SJCRH30 (cell line): ENCODE measurements at places on chromosomes 4 and X. TPM values are rescaled to one million over a fixed set of nuclear protein-coding genes. Genes with fewer than 3 reads are reported as not detected.

DNA sequence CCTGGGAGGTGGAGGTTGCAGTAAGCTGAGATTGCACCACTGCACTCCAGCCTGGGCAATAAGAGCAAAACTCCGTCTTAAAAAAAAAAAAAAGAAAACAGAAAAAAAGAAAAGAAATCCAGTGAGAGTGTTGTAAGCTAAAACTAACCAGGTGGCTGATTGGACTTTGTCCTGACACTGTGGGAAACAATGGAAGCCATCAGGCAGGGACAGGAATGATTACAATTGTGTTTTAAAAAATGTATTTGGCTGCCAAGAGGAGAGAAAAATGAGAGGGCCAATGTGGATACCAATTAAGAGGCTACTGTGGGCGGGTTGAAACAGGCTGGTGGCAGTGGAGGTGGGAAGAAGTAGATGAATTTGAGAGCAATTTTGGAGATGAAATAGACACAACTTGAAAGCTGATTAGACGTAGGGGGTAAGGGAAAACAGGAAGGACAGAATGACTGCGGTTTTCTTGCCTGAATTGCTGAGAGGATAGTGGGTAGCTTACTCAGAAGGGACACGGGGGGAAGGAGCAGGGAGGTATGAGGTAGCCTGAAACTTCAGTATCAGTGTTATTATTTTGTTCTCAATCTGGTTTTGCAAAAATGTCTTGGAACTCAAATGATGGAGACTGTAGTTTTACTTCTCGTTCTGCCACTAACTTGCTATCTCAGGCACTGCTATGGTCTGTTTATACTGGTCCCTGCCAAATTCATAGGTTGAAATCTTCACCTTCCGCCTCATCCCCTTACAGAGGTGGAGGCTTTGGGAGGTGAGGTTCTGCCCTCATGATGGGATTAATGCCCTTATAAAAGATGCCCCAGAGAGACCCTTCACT lies 45.6 kb upstream of the CHRNA9 start:
- H3K4me1 ChIP-seq, result no peaks in the 10 kb centered on the region
- H3K27me3 ChIP-seq, result no peaks in the 10 kb centered on the region
- no peaks in the 10 kb centered on the region for H3K36me3 ChIP-seq
- H3K4me3 ChIP-seq, result no peak overlapping the region

GRCh38 chr4:181548873-181549575 lies 694.2 kb upstream of the TENM3 start:
- no peaks in the 10 kb centered on the region for H3K36me3 ChIP-seq
- DNase-seq, result no peak
- H3K27ac ChIP-seq, result no peak overlapping the region
- H3K4me3 ChIP-seq, result no peak overlapping the region
- H3K27me3 ChIP-seq, result no peaks in the 10 kb centered on the region
- H3K4me1 ChIP-seq, result no peaks in the 10 kb centered on the region

GRCh38 chr4:123825596-123826291 lies 429.1 kb downstream of the SPRY1 start:
- DNase-seq, result no peak
- peaks cover 12% of the 10 kb centered on the region for H3K4me1 ChIP-seq
- no peaks in the 10 kb centered on the region for H3K36me3 ChIP-seq
- H3K27ac ChIP-seq, result no peak overlapping the region

- H3K4me1 ChIP-seq, result no peaks in the 10 kb centered on the region
- no peak for DNase-seq
- no peak overlapping the region for H3K27ac ChIP-seq
- H3K36me3 ChIP-seq, result no peaks in the 10 kb centered on the region
These were observed 124.1 kb upstream of the NEIL3 start for GRCh38 chr4:177185579-177185978.

GRCh38 chr4:30024526-30024925 lies 695.6 kb upstream of the PCDH7 start:
- H3K4me1 ChIP-seq, result peaks cover 5% of the 10 kb centered on the region; the same call in 1 of the 2 replicates
- H3K4me3 ChIP-seq, result no peak overlapping the region
- no peak overlapping the region for H3K27ac ChIP-seq
- DNase-seq, result no peak
- H3K27me3 ChIP-seq, result no peaks in the 10 kb centered on the region

DNA sequence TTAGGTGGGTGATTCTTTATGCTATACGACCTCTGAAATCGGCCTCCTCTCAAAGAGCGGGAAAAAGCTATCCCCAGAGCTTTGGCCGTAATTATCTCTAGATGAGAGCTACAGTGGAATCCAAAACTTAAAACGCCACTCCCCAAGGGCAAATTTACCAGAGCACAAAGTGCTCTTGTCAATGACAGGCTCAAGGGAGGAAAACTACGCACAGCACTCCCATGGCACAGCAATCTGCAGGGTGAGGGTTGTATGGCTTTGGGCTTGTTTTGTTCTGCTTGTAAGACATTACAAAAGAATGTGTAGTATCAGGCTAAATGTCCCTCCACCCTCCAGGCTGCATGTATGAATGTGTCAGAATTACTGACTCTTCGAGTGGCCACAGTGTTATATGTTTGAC lies 44.0 kb downstream of the ARHGEF6 start:
- no peaks in the 10 kb centered on the region for H3K27me3 ChIP-seq
- H3K4me1 ChIP-seq, result no peaks in the 10 kb centered on the region
- no peak for DNase-seq
- H3K36me3 ChIP-seq, result no peaks in the 10 kb centered on the region

GRCh38 chrX:16756724-16757123 lies 29.5 kb upstream of the TXLNG start:
- no peak overlapping the region for H3K4me3 ChIP-seq
- no peak for DNase-seq
- H3K27me3 ChIP-seq, result no peaks in the 10 kb centered on the region
- no peaks in the 10 kb centered on the region for H3K4me1 ChIP-seq

DNA sequence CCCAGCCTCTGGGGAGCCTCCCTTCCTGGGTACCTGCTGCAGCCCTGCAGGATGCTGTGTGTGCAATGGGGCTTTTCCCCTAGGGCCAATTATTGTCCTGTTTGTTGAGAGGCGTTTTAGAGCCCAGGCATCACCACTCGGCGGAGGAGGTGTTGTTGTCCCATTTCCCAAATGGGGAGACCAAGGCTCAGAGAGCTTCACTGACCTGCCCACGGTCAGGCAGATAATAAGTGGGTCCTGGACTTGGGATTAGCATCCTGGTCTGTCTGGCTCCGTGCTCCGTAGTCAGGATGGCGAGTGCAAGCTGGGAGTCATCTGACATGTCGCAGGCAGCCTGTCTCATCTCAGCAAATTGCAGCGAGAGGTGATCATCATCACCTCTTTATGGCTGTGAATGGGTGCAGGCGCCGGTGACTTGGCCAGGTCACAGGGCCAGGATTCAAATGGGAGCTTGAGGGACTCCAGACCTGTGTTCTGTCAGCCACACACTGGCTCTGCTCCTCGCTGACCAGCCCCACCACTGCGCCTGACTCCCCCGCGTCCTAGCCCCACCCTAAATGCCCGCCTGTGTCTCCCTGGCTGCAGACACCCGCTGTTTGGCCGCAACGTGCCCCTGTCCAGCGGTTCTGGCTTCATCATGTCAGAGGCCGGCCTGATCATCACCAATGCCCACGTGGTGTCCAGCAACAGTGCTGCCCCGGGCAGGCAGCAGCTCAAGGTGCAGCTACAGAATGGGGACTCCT lies 16.6 kb downstream of the HTRA3 start:
- H3K27ac ChIP-seq, result no peak overlapping the region
- no peak for DNase-seq
- peaks cover 6% of the 10 kb centered on the region; the same call in 1 of the 2 replicates for H3K27me3 ChIP-seq
- H3K4me1 ChIP-seq, result peaks cover 19% of the 10 kb centered on the region
- no peak overlapping the region for H3K4me3 ChIP-seq
- H3K36me3 ChIP-seq, result no peaks in the 10 kb centered on the region

GRCh38 chr4:147217655-147218054 lies 263.2 kb upstream of the EDNRA start:
- no peaks in the 10 kb centered on the region for H3K4me1 ChIP-seq
- DNase-seq, result no peak
- H3K27me3 ChIP-seq, result no peaks in the 10 kb centered on the region
- H3K4me3 ChIP-seq, result no peak overlapping the region
- H3K36me3 ChIP-seq, result no peaks in the 10 kb centered on the region

DNA sequence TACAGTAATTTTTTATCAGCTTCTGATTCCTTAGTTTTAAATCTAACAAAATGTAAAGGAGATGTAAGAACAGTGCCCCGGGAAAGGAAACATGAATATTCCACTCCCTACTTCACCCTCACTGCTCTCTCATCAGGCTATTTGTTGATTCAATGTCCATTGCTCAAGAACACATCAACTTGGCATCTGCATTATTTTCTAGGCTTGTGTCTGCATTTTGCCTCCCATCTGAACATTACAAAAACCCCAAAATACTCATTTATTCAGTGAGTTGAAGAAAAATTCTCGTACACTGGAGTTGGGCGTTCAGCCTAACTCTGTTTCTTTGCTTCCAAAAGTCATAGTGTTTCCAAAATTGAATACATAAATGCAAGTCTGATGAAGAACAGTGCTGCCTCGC lies 25.6 kb downstream of the ARHGAP6 start:
- no peaks in the 10 kb centered on the region; the same call in 1 of the 2 replicates for H3K4me1 ChIP-seq
- no peaks in the 10 kb centered on the region for H3K36me3 ChIP-seq
- DNase-seq, result no peak
- no peaks in the 10 kb centered on the region for H3K27me3 ChIP-seq

DNA sequence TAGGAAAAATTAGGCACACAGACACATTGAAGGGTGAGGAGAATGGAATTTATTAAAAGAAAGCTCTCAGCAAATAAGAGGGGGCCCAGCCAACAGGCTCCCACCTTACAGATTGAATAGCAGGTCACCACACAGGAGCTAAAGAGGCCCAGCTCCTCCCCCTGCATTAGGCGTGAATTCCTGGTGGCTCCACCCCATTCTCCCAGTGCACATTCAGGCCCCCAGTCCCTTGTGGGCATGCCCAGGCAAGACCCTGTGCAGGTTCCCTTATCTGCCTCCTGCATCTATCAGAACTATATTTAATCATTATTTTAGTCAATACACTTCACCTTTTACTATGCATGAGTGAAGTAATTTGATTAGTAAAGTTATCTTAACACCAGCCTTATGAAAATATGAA lies 856.3 kb upstream of the NDST4 start:
- H3K36me3 ChIP-seq, result no peaks in the 10 kb centered on the region; the same call in 1 of the 2 replicates
- no peaks in the 10 kb centered on the region for H3K4me1 ChIP-seq
- no peaks in the 10 kb centered on the region for H3K27me3 ChIP-seq
- H3K27ac ChIP-seq, result no peak overlapping the region
- H3K4me3 ChIP-seq, result no peak overlapping the region

DNA sequence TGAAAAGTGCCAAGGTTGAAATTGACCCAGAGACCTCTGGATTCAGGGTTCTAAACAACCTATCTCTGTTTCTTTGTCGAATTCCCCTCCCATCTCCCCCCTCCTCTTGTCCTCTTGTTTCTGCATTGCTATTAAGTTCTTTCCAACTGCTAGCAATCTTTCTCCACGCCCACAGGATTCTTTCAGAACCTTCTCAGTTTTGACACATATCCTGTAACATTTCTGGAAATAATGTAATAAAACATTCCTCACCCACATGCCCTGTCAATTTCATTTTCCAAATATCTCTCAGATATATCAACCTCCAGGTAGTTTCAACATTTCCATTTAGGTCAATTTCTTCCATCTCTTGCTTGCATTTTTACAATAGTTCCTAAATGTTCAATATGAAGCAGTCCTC lies 1105.9 kb downstream of the ARAP2 start:
- no peaks in the 10 kb centered on the region for H3K4me1 ChIP-seq
- no peak overlapping the region for H3K4me3 ChIP-seq
- no peaks in the 10 kb centered on the region for H3K27me3 ChIP-seq
- H3K27ac ChIP-seq, result no peak overlapping the region

DNA sequence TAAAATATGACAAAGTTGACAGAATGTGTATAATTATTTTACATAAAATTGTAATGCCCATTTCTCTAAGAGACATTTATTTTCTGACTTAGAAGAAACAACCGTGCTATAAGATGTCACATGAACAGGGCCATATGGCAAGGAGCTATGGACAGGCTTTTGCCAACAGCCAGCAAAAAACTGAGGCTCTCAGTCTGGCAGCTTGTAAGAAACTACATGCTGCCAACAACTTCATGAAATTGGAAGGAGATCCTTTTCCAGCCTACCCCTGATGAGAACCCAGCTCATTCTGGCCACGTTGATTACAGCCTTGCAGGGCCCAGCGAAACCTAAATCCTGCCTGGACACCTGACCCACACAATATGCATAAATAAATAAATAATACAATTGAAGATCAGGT lies 250.3 kb upstream of the ARSJ start:
- no peak for DNase-seq
- H3K4me3 ChIP-seq, result no peak overlapping the region
- no peaks in the 10 kb centered on the region; the same call in 1 of the 2 replicates for H3K4me1 ChIP-seq
- no peaks in the 10 kb centered on the region for H3K27me3 ChIP-seq

- no peaks in the 10 kb centered on the region for H3K27me3 ChIP-seq
- H3K36me3 ChIP-seq, result no peaks in the 10 kb centered on the region
- DNase-seq, result no peak
- peaks cover 24% of the 10 kb centered on the region for H3K4me1 ChIP-seq
- no peak overlapping the region for H3K27ac ChIP-seq
These were observed 138.9 kb upstream of the MID1 start for GRCh38 chrX:10759141-10759799.

- H3K4me3 ChIP-seq, result no peak overlapping the region
- DNase-seq, result no peak
- no peak overlapping the region for H3K27ac ChIP-seq
- no peaks in the 10 kb centered on the region for H3K4me1 ChIP-seq
These were observed 25.5 kb downstream of the ANAPC4 start for GRCh38 chr4:25402521-25402920.

DNA sequence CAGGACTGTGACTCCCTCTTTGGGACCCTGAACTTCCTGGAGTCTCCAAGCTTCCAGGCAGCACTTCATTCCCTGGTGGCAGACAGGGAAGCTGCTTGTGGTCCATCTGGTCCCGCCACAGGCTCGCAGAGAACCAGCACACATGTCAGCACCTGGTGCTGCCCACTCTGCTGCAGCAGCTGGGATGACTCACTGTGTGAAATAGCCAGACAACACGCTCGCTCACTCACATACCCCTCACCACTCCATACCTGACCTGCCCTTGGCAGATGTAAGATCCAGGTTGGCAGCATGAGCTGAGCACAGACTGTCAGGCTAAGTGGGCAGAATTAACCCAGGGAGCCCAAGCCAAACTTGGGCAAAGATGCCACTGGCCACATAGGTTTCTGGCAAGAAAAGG lies 613.5 kb downstream of the PCDH18 start:
- H3K4me1 ChIP-seq, result peaks cover 45% of the 10 kb centered on the region
- no peaks in the 10 kb centered on the region for H3K27me3 ChIP-seq
- peak overlapping the region; percentile 97 for H3K27ac ChIP-seq
- DNase-seq, result peak; percentile 56

- no peaks in the 10 kb centered on the region for H3K36me3 ChIP-seq
- H3K4me1 ChIP-seq, result no peaks in the 10 kb centered on the region
- no peaks in the 10 kb centered on the region for H3K27me3 ChIP-seq
- no peak for DNase-seq
- H3K4me3 ChIP-seq, result no peak overlapping the region
- no peak overlapping the region for H3K27ac ChIP-seq
These were observed 34.8 kb upstream of the SULT1E1 start for GRCh38 chr4:69894721-69895120.

- no peak overlapping the region for H3K4me3 ChIP-seq
- no peaks in the 10 kb centered on the region; the same call in 1 of the 2 replicates for H3K36me3 ChIP-seq
- H3K27me3 ChIP-seq, result no peaks in the 10 kb centered on the region
- DNase-seq, result peak; percentile 38
- peaks cover 8% of the 10 kb centered on the region for H3K4me1 ChIP-seq
These were observed 134.2 kb downstream of the SPOCK3 start for GRCh38 chr4:167100120-167100519.

The ATP2B3 gene
- total RNA-seq, result 0.05 and 0.06 TPM in 2 replicates

The GPR173 gene
- total RNA-seq, result 1.3 TPM in 2 replicates

The PLP1 gene
- not detected in 2 replicates for total RNA-seq

The TMEM156 gene
- not detected in 2 replicates for total RNA-seq

The TACR3 gene
- 5.3 and 5.9 TPM in 2 replicates for total RNA-seq

The SPATA18 gene
- not detected in 2 replicates for total RNA-seq

The SLC10A4 gene
- total RNA-seq, result not detected in 2 replicates

The RAB40A gene
- 0.04 TPM in 1 of 2 replicates, not detected in the other for total RNA-seq
